Iris pigment epithelial cell (primary cell): ENCODE measurements at places on chromosomes 4 and X.
A peak's percentile ranks its signal among the peaks of the same experiment; 100 is the strongest.

GRCh38 chrX:3124031-3124430 is 82.8 kb downstream of the ARSF start:
- peak; percentile 61 for DNase-seq

DNA sequence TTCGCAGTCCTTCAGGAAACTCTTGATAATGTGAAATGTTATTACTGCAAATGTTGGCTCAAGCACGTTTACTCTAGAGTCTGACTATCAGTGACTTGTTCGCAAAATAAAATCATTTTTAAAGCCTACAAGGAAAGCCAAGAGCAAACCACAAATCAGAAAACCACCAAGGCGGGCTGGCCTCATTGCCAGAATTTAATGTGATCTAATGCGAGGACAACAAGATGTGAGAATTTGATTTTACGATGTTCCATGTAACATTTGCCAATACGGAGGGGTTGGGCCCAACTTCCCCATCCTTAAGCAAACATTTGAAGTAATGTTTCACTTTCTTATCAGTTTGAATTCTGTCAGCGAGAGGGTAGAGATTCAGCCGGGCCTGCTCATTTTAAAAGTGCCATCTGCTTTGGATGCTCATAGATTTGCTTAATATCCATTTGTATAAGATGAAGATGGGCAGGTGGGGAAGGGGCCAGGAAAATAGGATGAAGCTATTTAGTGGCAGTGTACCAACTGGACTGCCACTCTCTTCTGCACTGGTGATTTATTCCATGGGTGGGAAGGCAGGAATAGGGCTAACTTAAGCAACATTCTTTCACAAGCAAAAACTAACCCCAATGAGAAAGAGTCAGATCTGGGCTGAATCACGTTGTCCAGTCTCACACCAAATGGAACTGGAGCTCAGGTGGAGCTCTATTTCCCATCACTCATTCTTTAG is 225.3 kb downstream of the ANAPC10 start:
- DNase-seq = no peak

DNA sequence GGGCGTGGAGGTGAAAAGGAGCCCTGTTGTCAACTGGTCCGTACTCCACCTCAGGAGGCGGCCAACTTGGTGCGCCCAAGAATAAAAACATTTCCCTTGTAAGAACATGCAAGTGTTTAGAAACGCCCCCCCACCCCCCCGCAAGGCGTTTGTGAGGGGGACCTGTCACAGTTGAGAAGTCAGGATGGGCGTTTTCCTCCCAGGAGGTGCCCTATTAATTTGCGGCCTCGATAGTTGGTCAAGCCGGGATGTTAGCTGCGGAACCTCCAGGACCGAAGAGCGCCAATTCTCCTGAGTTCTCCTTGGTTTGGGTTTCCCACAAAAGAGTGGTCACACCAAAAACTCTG is 651 bp upstream of the SAP30 start:
- no peak for DNase-seq

DNA sequence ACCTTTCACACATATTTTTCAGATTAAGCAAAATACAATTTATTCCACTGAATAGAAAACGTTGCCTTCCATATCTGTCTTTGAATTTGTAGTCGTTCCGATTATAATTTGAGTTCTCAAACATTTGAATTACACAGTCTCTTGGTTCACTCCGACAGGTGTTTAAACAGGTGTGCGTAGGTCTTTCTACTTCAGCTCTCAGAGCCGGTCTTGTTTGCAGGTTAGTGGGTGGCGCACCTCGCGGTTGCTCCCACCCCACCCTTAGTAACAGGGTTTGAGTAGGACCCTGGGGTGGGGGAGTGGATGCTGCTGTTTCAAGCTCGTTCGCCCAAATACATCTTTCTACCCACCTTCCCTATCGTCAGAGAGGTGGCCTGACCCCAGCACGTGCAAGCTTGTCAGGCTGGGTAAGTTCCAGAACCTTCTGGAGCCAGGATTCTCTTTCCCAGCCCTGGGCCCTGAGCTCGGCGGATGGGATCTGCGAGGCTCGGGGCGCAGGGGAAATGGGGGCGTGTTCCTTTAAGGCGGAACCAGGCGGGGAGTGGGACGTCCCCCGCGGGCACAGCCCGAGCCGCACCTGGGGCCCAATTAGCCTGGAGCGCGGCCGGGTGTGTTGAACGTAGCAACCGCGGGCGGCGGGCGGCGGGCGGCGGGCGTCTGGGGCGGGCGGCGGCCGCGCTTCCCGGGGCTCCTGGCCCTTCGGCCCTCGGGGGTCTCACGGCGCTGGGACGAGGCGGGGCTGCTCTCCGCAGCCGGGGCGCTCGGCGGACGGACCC is at the start of gene FAM149A:
TSS of gene FAM149A (plus strand) at position 591 of the 776 bp plus-strand sequence.
- peak; percentile 1 for DNase-seq

DNA sequence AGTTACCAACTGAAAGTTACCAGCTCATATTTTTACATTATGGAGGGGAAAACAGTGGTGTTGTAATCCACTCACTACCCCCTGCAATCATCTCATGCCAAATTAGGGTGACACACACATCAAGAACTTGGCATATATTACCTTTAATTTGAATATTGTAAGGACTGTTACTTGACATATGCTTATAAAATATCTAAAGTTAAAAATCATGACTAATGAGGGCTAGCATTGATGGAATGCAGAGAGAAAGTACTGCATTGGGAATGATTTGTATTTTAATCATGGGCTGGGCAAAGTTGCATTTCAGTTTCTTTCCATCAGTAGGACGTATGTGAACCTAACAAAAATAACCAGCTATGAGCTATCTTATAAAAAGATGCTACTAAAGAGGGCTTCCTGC is 517.5 kb upstream of the GRIA3 start:
- no peak for DNase-seq

GRCh38 chr4:93960450-93960849 is 131.9 kb downstream of the ATOH1 start:
- no peak for DNase-seq

GRCh38 chr4:182893047-182893446 is 24.1 kb downstream of the DCTD start:
- no peak for DNase-seq

GRCh38 chr4:151475035-151475714 is 66.2 kb downstream of the FHIP1A start:
- DNase-seq = no peak

DNA sequence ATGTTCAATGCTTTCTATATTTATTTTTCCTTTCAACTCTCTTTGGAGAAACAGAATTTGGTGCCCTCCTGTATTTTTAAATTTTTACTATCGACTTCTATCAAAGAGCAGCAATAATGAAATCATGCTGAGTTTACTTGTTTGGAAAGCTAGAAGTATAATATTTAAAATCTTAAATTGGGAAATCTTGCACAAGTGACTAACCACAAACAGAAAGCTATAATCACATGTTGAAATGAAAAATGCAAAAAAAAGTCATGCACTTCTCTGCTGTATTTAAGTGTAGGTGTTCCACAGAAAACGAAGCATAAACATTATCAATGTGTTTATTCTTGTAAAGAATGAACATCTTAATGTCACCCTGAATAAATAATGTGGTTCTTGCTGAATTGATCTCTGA is 306.1 kb downstream of the PCDH18 start:
- DNase-seq = no peak

GRCh38 chr4:83484500-83485461 is at the start of gene ABRAXAS1:
Gene ABRAXAS1 (minus strand): TSS chr4:83485100. CDS start chr4:83485072, 28 bp downstream.
- DNase-seq = peak; percentile 93

DNA sequence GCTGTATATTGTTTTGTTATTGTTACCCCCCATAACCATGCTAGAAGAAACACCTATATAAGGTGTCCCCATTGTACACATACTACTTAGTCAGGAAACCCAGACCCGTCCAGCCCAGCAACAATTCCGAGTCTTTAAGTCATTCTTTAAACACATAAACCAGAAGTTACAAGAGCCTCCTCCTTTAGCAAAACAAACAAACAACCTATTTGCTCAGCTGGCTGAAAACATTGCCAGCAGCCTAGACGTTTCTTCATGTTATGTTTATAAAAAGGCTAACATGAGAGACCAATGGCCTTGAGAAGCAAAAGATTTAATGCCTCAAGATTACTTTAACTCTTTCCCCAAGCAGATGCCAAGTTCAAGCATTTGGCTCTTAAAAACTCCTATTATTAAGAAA is 1.4 kb downstream of the ACOX3 start:
- DNase-seq = peak; percentile 86

DNA sequence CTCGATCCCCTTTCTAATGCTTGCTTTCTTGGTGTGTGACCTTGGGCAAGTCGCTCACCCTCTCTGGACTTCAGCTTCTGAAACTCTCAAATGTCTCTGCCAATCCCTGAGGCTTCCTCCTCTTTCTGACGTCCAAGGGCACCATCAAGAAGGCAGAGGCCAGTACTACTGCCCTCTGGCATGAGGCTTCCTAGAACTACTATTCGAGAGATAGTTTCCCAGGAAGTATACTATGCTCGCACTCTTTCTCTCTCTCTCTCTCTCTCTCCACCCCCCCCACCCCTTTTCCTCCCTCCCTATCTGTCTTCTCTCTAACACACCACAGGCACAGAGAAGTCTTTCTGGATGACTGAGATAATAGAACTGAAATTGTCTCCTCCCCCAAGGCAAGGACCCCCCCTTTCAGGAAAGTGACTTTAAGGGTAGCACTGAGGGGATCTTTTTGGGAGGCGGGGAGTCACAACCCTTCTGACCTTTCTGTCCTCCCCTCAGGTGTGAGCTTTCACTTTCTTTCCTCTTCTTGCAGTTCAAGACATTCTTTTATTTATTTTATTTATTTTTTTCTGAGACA is 20.0 kb upstream of the BCOR start:
- DNase-seq = no peak

GRCh38 chr4:72295966-72296557 is 264.3 kb downstream of the NPFFR2 start:
- peak; percentile 61 for DNase-seq

GRCh38 chrX:11967986-11968869 is 170.0 kb upstream of the FRMPD4 start:
- DNase-seq = peak; percentile 42

- DNase-seq = peak; percentile 93
Measured at GRCh38 chr4:7815562-7815961, 124.1 kb downstream of the AFAP1 start.

- no peak for DNase-seq
Measured at GRCh38 chrX:68506649-68507048, 7.8 kb downstream of the YIPF6 start.

- no peak for DNase-seq
Measured at GRCh38 chr4:78426972-78427371, 124.6 kb upstream of the ANXA3 start.

GRCh38 chr4:66885501-66886165 is 659.7 kb downstream of the CENPC start:
- DNase-seq = peak; percentile 1

DNA sequence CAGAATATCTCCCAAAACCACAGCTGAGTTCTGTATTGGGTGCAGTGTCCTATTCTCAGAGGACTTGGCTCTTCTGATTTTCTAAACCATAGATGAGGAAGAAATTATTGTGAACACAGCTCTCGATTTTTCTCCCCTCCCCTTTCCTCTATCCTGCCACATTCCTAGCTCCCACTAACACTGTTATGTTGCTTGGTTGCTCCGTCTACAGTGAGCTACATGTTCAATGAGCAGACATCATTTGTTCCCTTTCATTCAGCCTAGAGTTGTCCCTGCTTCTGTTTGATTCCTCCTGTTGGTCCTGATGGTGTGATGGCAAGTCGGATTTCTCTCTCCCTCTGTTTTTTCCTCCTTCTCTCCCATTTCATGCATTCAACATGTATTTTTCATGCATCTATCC is 65.9 kb downstream of the DIPK2B start:
- no peak for DNase-seq

DNA sequence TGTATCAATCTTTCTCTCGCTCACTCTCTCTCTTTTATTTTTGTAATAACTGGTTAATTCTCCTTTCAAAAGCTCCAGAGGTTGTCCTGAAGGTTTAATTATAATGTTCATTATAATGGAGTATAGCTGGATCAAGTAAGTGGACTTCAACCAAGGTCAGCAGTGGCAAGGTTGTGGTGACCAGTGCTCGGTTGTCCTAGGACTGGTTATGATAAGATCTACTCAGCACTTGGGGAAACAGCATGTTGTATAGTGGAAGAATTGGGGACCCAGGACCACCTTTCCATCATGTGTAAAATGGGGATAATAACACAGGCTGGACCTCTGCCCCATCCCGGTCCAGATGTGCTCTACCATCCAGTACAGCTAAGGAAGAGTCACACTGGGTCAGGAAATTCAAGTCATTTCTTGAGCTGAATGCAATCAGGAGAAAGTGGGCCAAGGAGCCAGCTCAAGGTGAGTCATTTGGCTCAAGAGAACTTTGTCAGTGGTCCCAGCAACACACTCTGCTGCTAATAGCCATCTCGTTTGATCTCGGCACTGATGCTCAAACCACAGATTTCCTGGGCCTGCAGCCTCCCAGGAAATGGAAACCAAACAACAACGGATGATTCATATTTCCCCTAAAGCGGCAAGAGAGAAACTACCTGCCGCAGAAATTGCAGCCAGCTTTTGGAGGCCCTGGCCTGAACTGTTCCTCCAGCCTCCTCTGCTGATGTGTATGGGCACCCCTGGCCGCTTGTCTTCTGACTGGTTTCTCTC is 123.6 kb upstream of the RBPJ start:
- DNase-seq = peak; percentile 98

- DNase-seq = peak; percentile 7
Measured at GRCh38 chr4:38210396-38211114, 250.4 kb downstream of the PTTG2 start.

DNA sequence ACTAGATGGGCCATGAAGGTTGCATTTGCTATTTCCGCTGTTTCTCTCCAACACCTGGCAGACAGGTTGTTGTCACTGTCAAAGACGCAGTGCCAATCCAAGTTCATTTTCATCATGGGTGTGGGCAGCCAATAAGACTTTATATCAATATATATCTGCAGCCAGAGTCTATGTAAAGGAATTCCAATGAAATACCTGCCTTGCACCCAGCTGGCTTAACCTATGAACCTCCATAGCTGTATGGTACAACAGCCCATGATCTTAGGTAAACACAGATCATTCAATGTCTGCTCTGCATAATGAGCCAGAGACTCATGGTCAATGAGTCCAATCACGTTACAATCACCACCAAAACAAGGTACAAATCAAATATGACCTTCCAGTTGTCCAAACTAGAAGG is 37.7 kb upstream of the ADGRA3 start:
- no peak for DNase-seq

DNA sequence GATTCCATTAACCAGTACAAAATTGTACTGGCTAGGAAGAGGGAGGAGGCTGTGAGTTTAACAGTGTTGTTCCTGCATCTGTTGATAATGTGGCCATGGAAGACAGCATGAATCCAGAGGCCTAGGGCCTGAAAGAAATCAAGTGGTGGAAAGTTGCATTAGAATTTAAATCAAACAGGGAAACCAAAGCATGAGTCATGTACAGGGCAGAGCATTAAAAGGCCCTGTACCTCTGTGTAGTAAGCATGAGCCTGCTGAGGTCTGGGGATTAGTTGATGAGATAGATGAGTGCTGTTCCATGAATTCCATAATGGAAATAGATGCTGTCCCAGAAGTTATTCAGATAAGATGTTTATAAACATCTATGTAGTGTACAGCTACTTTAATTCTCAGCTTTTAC is 58.3 kb downstream of the MID1IP1 start:
- peak; percentile 14 for DNase-seq

GRCh38 chrX:154696676-154697045 is 43.3 kb upstream of the CTAG2 start:
- DNase-seq = peak; percentile 54

GRCh38 chr4:169956091-169956843 is 69.9 kb downstream of the MFAP3L start:
- DNase-seq = no peak
